NCI-H526 treated with DMSO at 0.1 percent for 48 hours (cell line): ENCODE measurements at places on chromosomes 16 and 17.

- DNase-seq = no peak
Measured at GRCh38 chr16:82835487-82836155, 208.9 kb downstream of the CDH13 start.

DNA sequence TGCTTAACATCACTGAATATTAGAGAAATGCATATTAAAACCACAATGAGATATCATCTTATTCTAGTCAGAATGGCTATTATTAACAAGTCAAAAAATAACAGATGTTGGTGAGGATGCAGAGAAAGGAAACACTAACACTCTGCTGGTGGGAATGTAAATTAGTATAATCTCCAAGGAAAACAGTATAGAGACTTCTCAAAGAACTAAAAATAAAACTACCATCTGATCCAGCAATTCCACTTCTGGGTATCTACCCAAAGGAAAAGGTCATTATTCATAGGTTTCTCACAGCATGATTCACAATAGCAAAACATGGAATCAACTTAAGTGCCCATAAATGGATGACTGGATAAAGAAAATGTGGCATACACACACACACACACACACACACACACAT lies 166.4 kb downstream of the CEP112 start:
- no peak for DNase-seq

DNA sequence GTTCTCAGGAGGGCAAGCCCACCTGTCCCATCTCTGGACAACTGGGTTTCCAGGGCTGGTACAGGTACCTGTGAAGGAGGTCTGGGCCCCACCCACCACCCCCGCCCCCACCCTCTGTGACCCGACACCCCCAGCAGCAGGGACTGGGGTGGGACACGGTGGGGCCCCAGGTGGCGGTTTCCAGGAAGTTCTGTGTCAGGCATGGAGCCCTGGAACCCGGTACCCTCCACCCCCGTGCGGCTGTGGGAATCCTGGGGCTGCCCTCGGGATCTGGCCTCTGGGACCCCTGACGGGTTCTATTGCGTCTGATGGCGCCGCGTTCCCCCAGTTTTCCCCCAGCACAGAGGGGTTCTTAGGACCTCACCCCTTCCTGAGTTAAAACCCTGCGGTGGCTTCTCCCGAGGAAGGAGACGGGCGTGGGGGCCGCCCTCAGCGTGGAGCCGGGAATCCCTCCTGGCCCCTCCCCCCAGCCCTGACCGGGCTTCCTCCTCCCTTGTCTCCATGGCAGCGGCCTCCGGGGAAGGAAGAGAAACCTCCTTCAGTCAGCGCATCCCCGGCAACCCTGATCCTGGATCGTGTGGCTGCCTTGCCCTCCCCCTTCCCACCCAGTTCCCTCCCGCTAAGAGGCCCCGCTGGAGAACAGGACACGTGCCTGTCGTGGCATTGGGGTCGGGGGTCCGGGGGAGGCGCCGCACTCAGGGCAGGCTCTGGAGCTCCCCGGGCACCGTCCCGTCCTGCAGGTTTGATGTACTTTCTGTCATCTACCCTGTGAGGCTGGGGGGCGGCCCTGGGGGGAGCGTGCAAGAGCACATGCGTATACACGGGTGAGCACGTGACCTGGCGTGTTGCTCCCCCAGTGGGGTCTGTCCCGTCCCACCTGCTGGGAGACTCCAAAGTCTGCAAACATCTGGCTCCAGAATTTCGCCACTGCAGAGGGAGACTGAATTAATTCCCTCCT lies 30.3 kb downstream of the CACNA1H start:
- DNase-seq = no peak

DNA sequence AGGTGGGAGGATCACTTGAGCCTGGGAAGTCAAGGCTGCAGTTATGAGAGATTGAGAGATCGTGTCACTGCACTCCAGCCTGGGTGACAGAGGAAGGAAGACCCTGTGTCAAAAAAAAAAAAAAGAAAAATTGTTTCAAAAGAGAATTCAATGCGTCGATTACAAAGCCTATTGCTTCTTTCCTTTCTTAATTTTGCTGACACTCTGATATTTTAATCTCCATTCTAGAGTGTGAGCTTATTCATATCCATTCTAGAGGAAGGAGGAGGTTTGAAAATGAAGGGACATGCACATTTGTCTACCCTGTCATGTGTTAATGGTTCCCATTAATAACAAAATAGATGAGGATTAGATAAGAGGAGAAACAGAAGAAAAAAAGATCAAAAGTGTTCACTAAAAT lies 63.1 kb downstream of the PCTP start:
- no peak for DNase-seq

GRCh38 chr17:39813631-39814030 lies 50.5 kb downstream of the IKZF3 start:
- DNase-seq = no peak

DNA sequence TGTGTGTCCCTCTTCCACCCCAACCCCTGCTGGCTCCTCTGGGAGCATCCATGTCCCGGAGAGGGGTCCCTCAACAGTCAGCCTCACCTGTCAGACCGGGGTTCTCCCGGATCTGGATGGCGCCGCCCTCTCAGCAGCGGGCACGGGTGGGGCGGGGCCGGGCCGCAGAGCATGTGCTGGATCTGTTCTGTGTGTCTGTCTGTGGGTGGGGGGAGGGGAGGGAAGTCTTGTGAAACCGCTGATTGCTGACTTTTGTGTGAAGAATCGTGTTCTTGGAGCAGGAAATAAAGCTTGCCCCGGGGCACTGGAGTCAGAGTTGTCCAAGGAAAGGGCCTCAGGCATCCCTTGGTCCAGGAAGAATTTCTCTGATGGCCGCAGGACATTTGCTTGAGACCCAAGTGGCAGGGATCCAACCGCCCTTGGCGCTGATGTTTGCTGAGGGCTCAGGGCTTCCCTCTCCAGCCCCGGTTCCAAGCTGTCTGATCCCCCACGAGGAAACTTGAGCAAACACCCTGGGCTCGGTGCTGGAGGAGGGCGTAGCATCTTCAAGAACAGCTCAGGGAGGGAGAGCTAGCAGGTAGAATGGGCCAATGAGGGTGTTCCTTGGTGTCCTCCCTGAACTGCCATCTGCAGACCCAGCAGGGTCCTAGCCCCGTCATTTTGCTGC lies 4.5 kb downstream of the NXPH3 start:
- DNase-seq = no peak

- no peak for DNase-seq
Measured at GRCh38 chr17:8791910-8792270, 7.3 kb downstream of the MFSD6L start.

GRCh38 chr16:19974607-19975006 lies 90.0 kb upstream of the GPRC5B start:
- DNase-seq = no peak
